ENCODE measurements at places on chromosomes 6 and 20.

DNA sequence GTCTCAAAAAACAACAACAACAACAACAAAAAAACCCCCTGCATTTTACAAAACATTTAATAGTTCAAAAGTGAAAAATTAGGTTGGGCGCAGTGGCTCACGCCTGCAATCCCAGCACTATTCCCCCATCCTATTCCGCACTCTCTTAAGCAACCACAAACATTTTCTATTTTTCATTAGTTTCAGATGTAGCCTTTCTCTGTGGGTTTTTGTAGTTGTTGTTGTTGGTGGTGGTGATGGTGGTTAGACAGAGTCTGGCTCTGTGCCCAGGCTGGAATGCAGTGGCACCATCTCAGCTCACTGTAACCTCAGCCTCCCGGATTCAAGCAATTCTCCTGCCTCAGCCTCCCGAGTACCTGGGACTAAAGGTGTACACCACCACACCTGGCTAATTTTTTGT is 6.4 kb upstream of the GMNN start:
- DNase-seq, result no peak

DNA sequence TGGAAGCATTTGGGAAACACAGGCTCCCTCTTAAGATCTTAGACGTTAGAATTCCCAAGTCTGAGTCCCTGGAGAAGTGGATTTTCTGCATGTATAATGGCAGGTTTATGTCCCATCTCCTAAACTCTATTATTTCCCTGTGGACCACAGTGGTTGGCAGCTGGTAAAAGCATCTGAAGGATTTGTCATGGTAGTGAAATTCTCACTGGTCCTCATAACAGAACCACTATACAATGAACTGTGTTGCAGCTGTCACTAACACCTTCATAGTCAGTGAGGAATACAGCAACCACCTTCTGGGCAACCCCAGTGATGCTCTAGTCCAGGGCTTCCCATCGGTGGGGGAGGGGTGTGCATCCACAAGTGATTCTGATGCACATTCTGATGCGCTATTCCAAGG is 396.9 kb downstream of the ZFAND3 start:
- DNase-seq, result no peak

DNA sequence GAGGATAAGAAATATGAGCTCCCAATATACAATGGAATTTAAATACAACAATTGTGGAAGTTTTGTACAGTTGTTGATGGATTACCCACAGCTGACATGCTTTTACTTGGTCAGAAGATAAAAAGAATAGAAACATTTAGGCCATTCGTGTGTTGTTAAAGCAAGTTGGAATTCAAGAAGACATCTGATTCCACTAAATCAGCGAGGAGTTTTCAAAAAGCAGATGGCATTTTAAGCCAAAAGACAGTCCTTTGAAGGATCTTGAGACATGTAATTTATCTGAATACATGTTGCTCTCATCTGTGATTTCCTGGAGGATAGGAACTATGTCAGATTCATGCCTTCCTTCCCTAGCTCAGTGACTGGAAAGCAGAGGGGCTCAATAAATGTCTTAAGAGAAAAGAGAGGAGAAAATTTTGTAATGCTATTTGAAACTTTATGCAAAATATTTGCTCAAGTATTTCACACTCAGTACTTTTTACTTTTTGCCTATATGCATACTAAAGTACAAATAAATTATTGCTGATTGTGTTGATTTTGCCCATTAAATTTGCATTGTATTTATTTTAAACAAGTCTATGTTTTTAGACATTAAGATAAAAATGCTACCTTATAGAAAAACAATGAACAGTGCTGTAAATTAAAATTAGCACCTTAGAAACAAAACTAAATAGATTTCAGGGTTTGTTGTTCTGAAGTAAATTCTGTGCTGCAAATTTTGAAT is 733.8 kb upstream of the FLRT3 start:
- DNase-seq, result no peak

DNA sequence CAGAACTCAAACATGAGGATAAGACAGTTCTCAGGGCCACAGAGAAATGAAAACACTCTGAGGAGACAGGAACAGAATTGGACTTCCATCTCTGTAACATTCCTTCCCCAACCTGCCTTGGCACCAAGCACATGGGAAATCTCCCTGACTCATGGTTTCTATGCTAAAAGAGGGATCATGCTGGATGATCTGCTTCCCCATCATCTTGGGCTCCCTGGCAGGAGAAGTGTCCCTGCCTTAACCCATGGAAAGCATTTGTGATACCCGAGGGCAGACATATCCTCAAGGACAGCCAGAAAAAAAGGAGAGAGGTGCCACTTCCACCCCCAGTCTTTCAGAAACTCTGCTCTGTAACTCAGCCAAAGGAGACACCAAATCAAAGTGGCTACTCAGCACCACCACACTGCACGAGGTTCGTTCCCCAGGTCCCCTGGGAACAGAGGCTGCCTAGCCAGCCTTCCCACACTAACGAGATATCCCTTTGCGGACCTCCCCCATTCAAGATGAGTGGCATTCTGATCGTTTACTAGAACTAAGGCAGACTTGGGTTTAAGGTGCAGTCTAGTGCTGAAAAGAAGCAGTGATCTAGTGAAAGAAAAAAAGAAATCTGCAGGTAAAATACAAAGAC is 34.8 kb downstream of the BLOC1S5 start:
- DNase-seq, result no peak

GRCh38 chr6:68313911-68314310 is 321.2 kb upstream of the ADGRB3 start:
- no peak for DNase-seq

DNA sequence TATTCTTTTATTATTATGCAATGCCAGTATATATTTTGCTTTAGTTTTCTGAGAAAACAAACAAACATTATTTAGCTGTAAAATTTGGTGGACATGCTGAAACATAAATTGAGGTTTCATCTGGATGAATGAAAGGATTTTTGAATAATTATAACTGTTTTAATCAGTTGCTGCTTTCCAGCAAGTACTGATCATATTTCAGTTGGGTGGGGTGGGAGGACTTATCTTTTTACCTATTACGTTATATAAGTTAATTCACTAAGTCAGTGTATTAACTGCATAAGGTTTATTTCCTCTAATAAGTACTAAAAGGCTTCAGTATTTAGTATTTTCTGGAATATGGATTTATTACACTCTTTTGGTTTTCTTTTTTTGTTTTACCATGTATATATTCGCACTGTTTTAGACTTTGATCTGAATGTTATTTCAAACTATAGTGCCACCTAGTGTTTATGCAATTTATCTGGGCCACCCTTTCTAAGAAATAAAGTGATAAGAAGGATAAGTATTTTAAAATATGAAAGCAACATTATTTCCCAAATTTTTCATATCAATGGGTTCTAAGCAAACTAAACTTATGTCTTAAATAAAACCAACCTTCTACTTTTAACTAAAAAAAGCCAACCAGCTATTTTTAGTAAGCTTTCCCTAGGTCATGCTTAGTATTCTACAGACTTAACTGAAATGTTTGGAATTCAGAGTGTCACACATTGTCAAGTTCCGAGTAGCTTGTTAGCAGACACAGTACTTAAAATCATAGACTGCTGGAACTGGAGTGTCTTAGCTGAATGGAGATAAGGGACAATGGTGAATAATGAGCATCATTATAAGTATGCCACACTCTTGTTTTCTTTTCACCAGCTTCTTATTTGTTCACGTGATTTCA is 105.4 kb upstream of the MCHR2 start:
- no peak for DNase-seq

DNA sequence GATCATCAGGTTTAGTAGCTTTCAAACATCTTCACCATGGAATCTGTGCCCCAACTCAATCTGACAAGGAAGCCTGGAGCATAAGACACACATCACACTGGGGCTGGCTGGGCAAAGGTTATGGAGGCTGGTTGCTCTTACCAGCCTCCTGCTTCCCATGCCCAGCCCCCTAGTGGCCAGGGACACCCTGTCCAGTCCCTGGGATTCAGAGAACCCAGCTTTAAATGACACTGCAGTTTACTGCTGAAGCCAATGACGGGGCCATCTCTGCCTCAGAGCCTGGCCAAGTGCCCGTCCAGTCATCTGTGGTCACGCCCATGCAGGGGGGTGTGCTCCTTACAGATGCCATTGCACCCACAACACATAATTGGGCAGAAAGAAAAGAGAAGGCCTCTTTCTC is 272.9 kb downstream of the SMOC2 start:
- no peak for DNase-seq

GRCh38 chr20:58070664-58071196 is 157.7 kb downstream of the ANKRD60 start:
- no peak for DNase-seq

DNA sequence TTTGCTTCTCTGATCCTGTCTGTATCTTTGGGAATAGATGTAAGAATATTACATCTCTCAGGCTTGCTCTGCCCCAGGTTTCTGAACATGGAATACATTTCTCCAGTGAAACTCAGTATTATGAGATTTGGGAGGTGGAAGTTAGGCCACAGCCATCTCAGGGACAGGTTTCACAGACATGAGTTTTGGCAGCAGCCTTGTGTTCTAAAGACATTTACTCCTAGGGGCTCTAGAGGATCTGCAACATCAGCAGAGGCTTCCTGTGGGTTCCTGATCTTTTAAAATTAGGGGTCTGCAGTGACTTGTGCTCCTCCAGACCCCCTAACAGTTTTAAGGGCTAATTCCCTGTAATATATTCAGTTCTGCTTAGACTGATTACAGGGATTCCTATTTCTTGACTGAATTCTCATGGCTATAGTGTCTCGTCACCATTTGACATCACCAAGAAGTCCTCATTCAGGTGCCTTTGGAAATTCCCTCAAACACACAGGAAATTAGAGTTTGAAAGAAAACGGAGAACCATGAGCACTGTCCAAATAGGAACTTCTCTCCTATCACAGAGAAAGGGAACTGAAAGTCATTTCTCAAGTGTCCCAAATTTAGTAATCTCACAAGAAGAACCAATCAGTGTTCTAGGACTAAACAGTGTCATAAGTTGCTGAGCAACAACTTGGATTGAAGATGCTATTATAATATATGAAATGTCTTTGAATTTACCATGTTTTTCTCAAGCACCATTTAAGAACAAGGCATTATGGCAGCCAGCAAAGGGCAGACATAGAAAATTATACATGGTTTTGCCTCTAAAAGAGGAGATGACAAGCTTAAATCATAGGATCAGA is 2.5 kb upstream of the HLA-DRA start:
- no peak for DNase-seq

GRCh38 chr20:42270539-42270938 is 652.4 kb upstream of the CHD6 start:
- DNase-seq, result no peak

DNA sequence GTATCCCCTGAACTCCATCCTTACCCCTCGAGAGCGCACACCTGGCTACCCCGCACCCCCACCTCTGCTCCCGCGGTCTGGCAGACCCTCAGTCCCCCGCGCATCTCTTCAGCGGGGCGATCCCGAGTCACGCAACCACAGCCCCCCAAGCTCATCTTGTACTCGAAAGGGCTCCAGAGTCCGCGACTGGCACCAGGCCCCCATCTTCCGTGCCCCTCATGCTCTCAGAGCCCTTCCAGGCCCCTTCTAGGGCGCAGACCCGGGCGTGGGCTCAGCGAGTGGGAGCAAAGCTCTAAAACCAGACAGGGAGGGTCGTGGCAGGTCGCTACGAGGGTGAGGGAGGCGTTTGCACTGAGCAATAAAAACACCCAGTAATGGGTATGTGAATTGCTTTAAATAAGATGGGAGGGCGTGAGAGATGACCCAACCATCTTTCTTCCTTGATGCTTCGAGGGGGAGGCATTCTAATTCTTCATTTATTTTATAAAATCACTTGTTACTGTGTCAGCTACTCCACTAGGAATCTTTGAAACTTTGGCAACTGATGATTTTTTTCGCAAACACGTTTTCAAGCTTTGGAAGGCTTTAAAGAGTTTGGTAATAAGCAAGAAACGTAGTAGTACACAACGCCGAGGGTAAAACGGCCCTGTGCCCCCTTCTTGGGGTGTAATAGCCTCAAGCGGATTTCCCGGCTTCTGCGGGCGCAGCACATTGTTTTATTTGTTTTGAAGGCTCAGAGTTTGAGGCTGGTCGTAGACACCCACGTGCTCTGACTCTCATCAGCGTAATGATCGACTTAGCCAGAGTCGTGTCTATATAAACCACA is 42.6 kb upstream of the SUPT3H start:
- peak; percentile 80 for DNase-seq

DNA sequence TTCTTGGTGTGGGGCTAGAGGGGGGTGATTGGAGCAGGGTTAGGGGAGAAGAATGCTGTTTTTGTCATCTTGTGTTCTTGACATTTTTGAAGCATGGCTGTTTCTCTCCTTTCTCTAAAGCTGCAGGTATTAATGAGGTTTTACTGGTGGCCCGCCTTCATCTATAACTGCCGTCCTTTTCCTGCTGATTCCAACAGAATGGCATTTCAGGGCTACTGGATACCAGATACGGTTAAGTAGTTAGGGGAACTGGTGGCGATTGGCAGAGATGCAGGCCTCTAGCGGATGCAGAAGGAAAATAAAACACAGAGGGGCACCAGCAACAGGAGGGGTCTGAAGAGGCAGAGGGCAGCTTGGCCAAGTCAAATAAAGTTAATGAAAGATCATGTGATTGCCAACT is 89.7 kb upstream of the EEF1E1 start:
- no peak for DNase-seq

- DNase-seq, result no peak
These were observed 55.6 kb downstream of the EZR start for GRCh38 chr6:158763434-158764182.

DNA sequence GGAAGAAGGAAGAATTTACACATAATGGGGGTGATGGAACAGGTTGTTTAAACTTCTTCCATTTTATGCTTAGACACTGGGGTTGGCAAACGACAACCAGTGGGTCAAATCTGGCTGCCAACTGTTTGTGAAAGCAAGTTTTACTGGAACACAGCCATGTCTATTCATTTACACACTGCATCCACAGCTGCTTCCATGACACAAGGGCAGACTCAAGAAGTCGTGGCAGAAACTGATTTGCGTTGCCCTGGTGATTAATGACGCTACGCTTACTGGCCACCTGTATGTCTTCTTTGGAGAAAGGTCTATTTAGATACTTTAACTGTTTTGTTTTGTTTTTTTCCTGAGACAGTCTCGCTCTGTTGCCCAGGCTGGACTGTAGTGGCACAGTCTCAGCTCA is 19.0 kb downstream of the CTCFL start:
- DNase-seq, result no peak

GRCh38 chr20:50296450-50297375 is 106.1 kb downstream of the CEBPB start:
- no peak for DNase-seq

GRCh38 chr6:144855375-144855774 is 570.2 kb downstream of the UTRN start:
- no peak for DNase-seq

- no peak for DNase-seq
These were observed 31.4 kb upstream of the TRIM26 start for GRCh38 chr6:30244560-30244959.

- DNase-seq, result no peak
These were observed 3.0 kb upstream of the CDYL start for GRCh38 chr6:4773181-4773580.

Measured in activated CD8-positive, alpha-beta memory T cell treated with anti-CD3 and anti-CD28 coated beads for 24 hours (primary cell).